ENCODE measurements at places on chromosomes 7 and 10.

DNA sequence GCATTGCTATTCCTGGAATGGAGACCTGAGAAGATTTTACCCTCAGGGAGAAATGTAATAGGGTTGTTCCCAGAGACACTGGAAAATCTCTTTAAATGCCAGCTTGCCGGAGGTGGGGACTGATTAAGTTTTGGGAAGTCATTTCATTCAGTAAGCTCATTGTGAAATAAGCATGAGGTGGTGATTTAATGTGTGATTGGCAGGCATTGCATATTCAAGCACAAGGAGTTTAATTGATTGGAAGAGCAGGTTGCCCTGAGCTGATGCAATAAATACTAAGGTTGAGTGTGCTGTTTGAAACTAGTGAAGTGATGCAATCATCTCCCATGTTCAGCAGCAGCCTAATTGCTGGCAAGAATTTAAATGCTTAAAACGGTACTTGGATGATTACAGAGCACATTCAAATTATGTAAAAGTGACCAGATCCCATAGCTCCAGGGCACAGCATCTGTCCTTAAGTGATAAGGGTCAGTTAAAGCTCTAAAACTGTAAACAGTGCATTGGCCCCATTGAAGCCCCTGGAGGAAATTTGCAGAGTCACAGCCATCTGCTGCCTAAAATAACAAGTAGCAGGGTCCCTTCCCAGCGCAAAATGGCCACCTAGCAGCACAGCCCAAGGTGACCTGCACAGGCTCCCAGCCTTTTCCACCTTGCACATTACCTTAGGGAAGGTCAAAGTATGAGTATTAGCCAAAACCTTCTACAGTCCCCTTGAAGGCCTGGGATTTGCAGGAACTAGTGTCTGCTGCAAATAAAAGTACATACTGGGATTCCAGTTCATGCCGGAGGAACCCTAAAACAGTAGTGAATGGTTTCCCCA, 92.1 kb downstream of the CCDC71L start:
- DNase-seq: no peak

DNA sequence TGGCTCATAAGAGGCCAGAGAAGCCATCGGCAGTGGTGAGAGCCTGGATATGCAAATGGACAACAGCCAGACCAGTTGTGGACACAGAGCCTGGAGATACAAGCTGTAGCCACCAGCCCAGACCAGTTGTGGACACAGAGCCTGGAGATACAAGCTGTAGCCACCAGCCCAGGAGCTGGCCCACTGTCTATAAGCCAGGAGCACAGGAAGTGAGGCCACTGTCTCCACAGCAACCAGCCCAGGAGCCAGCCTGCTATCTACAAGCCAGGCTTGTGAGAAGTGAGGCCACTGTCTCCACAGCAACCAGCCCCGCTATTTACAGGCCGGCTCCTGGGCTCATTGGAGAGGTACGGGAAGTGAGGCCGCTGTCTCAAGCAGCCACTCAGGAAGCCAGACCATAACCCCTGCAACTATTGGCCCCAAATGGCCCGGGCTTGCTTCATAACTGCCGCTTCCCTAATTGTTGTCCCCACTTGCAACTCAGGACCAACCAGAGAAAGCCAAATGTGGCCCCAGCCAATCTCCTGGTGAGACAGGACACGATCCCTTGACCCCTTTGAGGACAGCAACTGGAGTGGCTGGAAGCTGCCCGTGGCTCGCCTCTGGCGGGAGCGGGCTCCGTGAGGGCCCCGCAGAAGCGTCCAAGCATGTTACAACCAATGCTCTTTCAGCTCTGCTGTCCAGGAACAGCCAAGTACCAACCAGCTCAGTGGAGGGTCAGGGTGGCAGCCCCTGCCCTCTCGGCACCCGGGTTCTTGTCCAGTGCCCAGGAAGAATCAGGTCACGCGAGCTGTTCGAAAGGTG, 44.1 kb upstream of the CNPY1 start:
- DNase-seq: peak; percentile 34

DNA sequence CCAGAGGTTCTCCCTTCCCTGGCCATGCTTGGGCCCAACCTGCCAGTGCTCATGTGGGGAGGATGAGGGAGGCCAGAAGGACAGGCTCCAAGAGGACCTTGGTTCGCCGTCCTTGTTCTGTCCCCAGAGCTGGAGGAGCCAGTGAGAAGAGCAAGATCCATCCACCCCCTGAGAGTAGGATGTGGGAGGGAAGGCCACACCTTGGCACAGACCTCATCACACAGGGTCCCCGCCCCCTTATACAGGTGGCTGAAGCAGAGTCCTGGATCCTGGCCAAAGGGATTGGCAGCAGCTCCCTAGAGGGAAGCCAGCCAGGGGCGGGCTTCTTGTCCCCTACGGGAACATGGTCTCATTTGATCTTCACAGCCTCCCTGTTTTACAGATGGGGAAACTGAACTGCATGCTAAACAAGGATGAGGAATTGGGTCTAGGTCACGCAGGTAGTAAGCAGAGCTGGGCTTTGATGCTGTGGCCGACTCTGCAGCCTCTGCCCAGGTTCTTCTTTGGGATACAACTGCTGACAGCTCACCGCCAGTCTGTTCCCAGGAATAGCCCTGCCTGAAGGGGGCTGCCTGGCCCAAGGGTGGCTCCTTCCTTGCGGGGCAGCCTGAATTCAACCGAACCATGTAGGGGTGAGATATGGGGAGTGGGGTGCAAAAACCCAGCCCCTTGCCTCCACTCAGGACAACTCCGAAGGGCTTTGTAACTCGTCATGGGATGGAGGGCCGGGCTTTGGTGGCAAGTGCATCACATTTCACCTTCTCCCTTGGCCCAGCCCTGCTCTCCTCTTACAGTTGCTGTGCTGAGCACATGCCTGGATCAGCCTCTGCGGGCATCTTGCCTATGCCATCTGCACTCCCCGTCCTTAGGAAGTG, 62.2 kb upstream of the KDM7A start:
- no peak for DNase-seq

- no peak for DNase-seq
Observed at GRCh38 chr7:37728747-37729146, 45.2 kb downstream of the GPR141 start.

DNA sequence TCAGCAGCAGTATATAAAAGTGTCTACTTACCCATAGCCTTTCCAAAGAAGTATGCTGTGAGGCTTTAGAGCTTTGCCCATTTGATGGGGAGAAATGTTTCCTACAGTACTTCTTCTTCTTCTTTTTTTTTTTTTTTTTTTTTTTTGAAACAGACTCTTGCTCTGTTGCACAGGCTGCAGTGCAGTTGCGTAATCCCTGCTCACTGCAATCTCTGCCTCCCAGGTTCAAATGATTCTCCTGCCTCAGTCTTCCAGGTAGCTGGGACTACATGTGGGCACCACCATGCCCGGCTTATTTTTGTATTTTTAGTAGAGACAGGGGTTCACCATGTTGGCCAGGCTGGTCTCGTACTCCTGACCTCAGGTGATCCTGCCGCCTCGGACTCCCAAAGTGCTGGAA, 101.7 kb upstream of the TMEM26 start:
- no peak for DNase-seq

DNA sequence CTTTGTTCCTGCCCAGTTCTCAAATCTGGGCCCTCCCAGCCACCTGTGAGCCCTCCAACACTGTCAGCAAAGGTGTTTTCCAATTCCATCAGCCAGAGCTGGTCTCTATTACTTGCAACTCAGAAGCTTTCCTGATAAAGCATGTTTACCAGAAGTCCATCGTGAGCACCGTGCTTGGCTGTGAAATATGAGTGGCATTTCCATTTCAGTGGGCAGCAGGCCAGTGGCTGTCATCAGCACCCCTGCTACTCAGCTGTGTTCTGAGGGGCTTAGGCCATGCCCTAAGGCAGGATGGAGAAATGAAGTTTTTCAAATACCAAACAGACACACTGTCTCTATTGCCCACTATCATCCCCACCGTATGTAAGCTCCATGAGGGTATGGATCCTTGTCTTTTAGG, 12.7 kb upstream of the BNIP3 start:
- DNase-seq: no peak

DNA sequence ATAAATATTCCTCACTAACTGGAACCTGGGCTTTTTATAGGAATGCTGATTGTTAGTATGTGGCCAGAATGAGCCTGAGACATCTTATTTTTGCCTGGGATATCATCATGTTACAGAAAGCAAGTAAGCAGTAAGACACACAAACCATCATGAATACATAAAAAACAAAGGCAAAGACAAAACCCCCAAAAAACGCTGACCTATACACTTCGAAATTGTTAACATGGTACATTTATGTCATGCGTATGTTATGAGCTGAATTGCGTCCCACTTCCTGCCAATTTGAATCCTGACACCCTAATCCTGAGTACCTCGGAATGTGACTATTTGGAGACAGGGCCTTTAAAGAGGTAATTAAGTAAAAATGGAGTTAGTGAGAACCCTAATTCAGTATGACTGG, 12.3 kb upstream of the NRF1 start:
- no peak for DNase-seq

- DNase-seq: no peak
Observed at GRCh38 chr10:112244197-112244596, 39.0 kb upstream of the TECTB start.

GRCh38 chr7:26279405-26279804, 12.3 kb upstream of the SNX10 start:
- peak; percentile 23 for DNase-seq

- DNase-seq: peak; percentile 27
Observed at GRCh38 chr10:110241407-110241806, 34.0 kb downstream of the MXI1 start.

- peak; percentile 66 for DNase-seq
Observed at GRCh38 chr10:72337039-72337629, 17.6 kb downstream of the DNAJB12 start.

DNA sequence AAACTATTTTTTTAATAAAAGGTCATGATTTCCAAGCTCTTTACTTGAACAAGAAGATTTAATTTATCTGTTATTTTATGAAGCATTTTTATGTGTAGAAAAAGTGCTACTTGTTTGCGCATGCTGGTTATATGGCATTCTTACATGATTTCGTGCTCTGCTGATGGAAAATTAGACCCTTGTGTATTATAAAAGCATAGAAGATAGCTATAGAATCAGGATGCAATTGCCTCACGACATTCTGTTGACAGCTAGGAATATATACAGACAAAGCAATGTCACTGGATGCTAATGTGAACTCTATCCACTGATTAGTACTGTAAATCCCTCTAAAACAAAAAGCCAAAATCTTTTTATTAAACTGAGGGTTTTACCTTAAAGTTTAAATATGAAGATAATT, 255.9 kb downstream of the MDFIC start:
- no peak for DNase-seq

DNA sequence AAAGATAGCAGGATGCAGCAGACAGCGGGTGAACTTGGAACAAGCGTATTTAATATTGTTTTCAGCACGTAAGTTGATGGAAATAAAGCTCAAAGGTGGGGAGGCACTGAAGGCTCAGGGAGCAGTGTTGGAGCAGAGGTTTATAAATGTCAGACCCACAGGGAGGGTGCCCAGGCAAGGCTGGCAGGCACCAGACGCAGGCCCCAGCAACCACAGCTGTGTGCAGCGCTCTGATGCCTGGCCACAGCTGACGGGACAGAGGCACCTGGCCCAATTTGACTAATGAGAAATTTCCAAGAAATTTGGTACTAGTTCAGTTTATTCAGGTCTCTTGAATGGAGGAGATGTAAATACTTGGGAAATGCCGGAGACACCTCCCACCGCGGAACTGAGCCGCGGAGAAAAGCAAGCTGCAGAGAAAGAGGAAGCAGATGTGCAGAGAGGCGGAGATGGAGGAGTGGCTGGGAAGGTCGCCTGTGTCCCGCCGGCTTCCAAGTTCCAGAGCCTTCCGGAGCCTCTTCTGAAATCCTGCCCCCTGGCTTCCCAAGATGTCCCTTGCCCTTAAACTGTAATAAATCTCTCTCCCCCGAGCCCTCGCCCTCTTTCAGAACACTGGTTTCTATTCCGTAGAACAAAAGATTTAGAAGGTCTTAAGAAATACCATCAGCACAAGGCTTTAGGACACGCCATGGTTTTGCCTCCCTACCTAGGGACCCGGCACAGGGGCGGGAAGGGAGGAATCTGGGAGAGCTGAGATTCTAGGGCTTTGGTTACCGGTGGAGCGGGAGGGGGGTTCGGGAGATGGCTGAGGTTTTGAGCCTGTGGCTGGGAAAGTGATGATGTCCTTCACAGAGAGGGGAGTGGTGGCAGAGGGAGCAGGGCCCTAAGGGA, 38.4 kb upstream of the PLXNA4 start:
- no peak for DNase-seq

DNA sequence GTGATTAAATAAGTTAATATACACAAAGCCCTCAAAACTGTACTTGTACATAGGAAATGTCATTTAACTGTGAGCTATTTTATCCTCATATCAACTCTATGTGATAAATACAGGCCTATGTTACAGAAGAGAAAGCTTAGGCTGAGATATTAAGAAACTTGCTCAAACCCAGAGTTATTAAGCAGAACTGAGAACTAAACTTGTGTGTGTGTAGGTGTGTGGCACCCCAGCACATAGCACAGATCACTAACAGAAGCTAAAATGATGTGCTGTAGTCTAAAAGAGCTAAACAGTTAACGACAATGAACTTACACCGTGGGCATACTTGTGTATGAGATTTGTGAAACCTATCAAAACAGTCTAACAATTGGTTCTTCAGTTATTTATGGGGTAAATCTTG, 34.5 kb downstream of the MTPN start:
- DNase-seq: no peak

- no peak for DNase-seq
Observed at GRCh38 chr7:114972567-114972966, 50.7 kb downstream of the MDFIC start.

DNA sequence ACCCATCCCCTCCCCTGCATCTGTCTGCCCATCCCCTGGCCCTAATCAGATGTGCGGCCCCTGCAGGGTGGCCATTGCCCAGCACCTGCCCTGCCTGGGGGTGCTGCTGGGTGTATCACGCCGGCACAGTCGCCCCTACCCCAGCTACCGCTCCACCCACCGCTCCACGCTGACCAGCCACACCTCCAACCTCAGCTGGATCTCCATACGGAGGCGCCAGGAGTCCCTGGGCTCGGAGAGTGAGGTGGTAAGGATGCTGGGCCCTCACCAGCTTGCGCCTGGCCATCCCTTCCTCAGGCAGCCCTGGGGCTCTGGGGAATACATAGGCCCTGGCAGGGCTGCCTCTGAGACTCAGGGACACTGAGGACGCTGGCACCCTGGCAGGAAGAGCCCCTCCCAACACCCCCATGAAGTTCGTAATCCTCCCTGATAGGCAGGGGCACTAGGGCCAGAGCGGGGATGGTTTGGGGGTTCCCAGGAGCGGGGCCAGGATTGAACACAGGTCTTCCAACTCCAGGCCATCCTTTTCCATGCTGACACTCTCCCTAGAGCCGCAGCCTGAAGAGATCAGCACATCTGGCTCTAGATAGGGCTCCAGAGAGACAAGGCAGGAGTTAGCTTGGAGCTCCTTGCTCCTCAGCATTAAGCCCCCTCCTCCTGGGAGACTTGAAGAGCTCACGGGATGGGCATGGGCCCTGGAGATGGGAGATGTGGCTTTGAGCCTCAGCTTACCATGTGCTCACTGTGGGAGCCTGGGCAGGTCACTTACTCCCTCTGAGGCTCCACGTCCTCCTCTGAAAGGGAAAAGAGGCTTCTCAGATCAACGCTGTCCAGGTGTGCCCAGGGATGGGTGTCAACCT, 5.9 kb upstream of the LDB3 start:
- DNase-seq: no peak

GRCh38 chr10:1124796-1125195, 68.6 kb downstream of the WDR37 start:
- DNase-seq: no peak

Measured in CD4-positive, alpha-beta T cell treated with Interleukin-4 for 1 hour (primary cell).